ENCODE measurements at places on chromosomes 2 and 18.

DNA sequence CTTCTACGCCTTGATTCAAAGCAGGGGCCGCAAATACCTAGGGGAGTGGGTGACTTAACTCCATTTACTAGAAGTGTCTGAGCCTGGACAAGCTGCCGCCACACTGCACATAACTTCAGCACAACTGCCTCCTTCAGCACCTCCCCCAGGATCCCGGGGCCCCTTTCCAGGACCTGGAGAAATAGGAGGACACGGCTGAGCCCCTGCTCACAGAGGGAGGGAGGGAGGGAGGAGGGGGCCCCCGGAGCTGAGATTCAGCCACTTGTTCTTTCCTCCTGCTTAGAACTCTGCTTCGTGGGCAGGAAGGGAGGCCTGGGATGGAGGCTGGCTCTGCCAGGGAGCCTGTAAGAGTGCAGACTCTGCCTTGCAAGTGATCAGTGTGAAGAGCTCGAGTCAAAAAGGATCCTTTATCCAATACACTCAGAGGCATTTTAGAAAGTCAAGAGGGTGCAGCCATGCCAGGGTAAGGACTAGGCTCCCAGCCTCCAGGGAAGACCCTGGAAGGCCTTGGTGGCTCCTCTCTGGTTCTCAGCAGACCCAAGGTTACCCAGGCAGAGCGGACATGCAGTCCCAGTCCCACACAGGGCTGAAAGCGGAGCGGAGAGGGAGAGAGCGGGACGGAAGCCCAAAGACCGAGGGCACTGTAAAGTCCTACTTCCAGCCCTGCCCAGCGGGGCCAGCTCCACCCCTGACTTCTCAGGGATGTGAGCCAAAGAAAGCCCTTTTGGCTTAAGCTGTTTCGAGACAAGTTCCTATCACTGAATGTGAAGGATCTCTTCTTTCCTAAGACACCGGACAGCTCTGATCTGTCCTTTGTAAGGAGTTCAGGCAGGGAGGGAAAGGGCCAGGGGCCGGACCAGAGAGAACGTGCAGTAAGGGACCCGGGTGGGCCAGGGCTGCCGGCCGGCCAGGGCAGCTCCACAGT is 8.6 kb upstream of the ARMC9 start:
- H3K27me3 ChIP-seq: no peaks in the 10 kb centered on the region
- DNase-seq: no peak
- H3K4me3 ChIP-seq: no peak overlapping the region
- no peaks in the 10 kb centered on the region for H3K36me3 ChIP-seq
- no peaks in the 10 kb centered on the region for H3K4me1 ChIP-seq

DNA sequence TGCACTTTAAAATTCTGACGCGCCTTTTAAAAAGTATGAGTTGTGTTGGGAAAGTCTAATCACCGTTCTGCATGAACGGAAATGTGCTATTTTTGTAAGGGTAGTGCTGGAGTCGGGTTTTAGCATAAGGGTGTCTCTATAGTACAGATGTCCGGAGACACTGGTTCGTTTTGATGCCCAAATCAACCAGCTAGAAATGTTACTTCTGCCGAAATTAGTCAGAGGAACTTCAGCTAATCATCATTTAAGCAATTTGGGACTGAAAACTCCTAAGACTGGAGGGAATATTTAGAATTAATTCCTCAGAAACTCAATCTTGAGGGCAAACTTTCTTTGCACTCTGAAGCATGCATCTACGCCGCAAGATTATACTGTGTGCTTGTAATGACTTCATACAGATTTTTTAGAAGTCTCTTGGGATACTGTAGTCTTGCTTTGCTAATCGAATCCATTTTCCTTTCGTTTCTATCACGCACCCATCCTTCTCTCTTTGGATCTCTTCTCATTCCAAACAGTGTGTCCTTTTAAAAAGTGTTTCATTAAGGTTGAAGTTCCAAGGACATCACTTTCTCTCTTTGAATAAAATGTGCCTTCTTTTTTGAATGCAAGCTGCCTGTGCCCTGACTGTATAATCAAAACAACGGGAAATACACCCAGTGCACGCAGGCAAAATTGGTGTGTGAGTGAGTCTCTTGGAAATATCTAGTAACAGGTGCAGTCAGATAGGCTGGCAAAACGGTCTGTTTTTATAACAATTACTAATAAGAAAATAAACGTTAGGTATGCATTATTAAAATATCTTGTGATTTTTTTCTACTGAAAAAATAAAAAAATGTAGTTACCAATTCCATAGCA is 270.9 kb upstream of the TCF4 start:
- H3K27me3 ChIP-seq: no peaks in the 10 kb centered on the region
- no peaks in the 10 kb centered on the region for H3K4me1 ChIP-seq
- DNase-seq: no peak
- H3K36me3 ChIP-seq: no peaks in the 10 kb centered on the region
- no peak overlapping the region for H3K27ac ChIP-seq
- H3K4me3 ChIP-seq: no peak overlapping the region

GRCh38 chr2:101912545-101912944 is 79.2 kb upstream of the IL1R2 start:
- no peak for DNase-seq
- H3K4me1 ChIP-seq: no peaks in the 10 kb centered on the region
- H3K36me3 ChIP-seq: no peaks in the 10 kb centered on the region
- no peak overlapping the region for H3K4me3 ChIP-seq
- H3K27ac ChIP-seq: no peak overlapping the region

GRCh38 chr2:141534666-141535362 is 596.0 kb downstream of the LRP1B start:
- H3K4me1 ChIP-seq: no peaks in the 10 kb centered on the region
- no peaks in the 10 kb centered on the region for H3K36me3 ChIP-seq
- no peak overlapping the region for H3K4me3 ChIP-seq
- H3K27ac ChIP-seq: no peak overlapping the region

DNA sequence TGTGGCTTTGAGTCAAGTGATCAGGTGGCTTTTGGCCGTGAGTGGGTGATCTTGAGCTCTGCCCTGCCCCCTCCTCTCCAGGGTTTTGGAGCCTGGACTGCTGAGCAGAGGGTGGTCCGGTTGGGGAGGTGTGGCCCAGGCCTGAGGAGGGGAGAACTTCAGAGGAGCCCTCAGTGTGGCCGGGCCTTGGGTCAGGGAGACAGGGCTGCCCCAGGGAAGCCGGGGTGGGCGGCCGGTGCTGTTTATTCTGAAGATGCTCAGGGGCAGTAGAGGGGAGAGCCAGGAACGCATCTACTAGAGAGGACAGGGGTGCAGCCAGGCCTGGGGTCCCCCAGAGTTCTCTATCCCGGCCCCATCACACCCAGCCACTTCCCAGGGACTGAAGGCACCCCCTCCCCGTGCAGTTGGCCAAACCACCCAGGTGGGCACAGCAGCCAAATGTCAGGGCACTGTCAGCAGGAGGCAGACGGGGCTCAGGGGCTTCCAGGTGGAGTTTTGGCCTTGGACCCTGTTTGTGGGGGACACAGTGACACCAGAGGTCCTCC is 963 bp downstream of the ERFE start:
- DNase-seq: no peak
- H3K36me3 ChIP-seq: no peaks in the 10 kb centered on the region
- peak overlapping the region; percentile 71 for H3K4me3 ChIP-seq
- H3K27me3 ChIP-seq: no peaks in the 10 kb centered on the region
- H3K27ac ChIP-seq: no peak overlapping the region
- peaks cover 12% of the 10 kb centered on the region for H3K4me1 ChIP-seq

DNA sequence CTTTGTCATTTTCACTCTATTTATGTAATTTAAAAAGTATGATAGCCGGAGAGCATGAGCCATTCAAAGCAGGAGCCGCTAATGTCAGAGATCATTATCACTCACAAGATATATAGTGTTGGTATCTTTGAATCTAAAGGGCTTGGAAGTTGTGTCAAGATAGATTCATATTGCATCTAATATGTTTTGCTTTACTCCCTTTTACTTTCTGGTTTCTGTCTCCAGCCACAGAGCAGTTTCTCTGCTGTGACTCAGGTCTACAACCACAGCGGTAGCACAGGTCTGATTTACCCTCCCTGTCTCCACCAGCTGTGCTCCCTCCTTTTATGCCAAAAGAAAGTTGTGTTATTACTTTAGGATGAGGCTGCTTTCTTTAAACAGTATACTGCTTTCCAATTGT is 424.0 kb downstream of the ARHGAP15 start:
- no peak for DNase-seq
- H3K27me3 ChIP-seq: no peaks in the 10 kb centered on the region
- no peaks in the 10 kb centered on the region for H3K36me3 ChIP-seq
- no peak overlapping the region for H3K27ac ChIP-seq
- H3K4me3 ChIP-seq: no peak overlapping the region

DNA sequence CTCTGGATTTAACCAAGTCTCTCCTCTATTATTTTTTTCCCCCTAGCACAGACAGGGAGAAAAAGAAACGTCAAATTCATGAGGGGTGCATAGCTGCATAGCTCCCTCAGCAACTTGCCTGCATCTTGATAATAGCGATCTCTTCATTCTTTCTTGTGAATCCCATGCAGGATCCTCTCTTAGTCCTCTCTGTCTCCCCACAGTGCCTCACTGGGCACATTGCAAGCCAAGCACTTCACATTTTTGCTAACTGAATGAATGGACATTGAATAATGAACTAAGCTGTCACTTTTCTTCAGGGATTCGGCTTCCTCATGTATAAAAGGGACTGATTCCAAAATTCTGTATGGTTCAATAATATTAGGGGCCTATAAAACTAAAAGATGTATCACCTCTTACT is 2.9 kb upstream of the EPB41L3 start:
- no peak overlapping the region for H3K27ac ChIP-seq
- no peaks in the 10 kb centered on the region for H3K36me3 ChIP-seq
- H3K4me3 ChIP-seq: no peak overlapping the region
- H3K27me3 ChIP-seq: no peaks in the 10 kb centered on the region
- H3K4me1 ChIP-seq: no peaks in the 10 kb centered on the region
- no peak for DNase-seq

DNA sequence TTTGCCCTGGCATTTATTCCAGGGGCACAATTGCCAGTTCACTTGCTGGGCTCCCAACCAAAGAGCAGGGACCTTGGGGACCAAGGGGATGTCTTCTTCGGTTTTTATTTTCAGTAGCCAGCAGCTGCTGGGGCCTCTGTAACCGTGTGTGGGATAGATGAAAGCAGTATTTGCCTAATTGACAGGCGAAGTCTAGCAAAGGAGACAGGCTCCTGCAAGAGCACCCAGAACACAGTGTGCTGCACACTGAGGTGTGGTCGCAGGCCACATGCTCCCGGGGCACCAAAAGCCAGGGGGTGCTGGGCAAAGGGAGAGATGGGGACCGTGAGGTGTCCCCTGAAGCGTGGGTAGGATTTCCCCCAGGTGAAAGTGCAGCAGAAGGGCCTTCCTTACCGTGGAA is 5.3 kb downstream of the SAG start:
- no peaks in the 10 kb centered on the region for H3K4me1 ChIP-seq
- H3K36me3 ChIP-seq: no peaks in the 10 kb centered on the region
- no peak for DNase-seq
- no peaks in the 10 kb centered on the region for H3K27me3 ChIP-seq
- H3K27ac ChIP-seq: no peak overlapping the region

Data from HCT116 (cell line).